Jurkat, Clone E6-1 (cell line): ENCODE measurements at places on chromosomes 3 and 15.

DNA sequence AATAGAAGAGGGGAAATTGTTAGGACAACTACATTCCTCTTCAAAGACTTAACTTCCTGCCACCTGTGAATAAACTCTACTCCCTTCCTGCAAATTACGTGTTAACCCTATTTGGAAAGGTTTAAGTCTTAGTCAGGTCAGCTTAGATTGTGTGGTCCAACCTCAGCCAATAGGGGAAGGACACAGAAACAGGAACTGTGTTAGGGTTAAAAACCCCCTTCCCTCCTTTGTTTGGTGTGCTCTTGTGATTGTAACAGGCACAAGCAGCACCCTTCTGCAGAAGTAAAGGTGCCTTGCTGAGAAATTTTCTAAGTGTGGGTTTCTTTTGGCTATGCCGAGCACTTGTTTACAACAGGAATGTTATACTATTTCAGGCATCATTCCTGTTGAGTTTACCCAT is 45.0 kb upstream of the FSTL1 start:
- DNase-seq: no peak

- no peak for DNase-seq
These were observed 55.6 kb downstream of the SMAD3 start for GRCh38 chr15:67120839-67121643.

DNA sequence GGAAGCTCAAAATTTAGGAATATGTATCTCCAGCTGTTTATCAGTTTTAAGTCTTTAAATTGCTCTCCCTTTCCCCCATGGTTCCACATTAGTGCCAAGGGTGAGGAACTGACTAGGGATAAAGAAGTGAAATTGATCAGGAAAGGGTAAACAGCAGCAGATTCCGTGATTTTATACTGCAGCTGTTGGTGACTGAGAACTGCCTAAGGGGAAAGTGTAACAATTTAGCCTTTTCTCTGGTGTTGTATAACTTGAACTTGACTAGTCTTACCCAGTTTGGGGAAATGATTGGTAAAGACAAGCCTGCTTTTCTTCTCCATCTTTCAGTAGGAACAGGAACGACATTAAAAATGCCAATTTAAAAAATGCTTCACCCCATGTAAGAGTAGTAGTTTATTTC is 5.0 kb downstream of the SPRED1 start:
- DNase-seq: no peak

DNA sequence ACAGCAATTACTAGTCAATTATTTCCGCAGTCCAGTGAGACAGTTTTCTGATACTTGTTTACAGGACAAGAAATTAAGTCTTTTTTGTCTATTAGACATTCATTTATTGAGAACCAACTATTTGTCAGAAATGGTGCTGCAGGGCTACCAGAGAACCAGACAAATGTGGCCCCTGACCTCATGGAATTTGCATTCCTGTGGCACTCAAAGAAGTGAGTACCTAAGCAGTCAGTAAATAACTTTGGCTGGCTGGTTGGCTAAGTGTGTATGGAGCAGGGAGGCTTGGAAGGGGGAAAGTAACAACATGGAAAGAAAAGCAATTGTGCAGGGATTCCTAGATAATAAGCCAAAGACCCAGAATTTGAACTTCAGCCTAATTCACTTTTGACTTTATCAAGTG is 837.0 kb upstream of the CFAP20DC start:
- no peak for DNase-seq

- no peak for DNase-seq
These were observed 161.6 kb upstream of the PDZRN3 start for GRCh38 chr3:73786321-73786807.

GRCh38 chr3:28850186-28850585 is 430.7 kb upstream of the RBMS3 start:
- no peak for DNase-seq

DNA sequence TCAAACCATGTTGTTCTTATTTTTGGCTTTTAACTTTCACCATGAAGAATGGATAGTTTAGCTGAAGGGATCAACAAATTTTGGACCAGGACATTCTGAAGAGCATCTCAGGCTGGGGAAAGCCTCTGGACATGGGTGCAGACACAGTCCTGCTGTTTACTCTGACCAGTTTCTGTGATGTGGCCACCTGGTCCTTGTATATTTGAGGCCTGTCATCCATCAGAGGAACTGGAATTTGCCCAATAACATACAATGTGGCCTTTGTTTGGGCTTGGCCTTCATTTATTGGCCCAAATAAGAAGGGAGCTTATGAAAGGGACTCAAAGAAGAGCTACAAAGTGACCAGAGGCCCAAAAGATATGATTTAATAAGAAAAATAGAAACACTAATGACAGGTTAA is 127.9 kb downstream of the MYRIP start:
- no peak for DNase-seq

GRCh38 chr15:71282076-71282475 is 166.8 kb downstream of the THSD4 start:
- DNase-seq: no peak

DNA sequence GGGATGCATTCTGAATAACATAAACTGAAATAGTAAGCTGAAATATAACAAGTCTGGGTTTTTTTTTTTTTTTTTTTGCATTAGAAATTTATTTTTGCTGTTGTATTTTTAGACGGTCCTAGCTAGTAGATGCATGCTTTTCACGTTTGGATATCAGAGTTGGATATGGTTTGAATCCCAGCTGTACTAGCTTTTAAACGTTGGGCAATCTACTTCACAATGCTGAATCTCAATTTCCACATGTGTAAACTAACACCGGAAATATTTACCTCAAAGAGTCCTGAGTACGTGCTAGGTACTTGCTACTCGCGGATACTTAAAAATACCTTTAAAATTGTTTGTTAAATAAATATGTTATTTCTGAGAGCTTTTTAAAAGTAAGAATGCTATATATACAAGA is 139.8 kb downstream of the BBX start:
- DNase-seq: no peak

DNA sequence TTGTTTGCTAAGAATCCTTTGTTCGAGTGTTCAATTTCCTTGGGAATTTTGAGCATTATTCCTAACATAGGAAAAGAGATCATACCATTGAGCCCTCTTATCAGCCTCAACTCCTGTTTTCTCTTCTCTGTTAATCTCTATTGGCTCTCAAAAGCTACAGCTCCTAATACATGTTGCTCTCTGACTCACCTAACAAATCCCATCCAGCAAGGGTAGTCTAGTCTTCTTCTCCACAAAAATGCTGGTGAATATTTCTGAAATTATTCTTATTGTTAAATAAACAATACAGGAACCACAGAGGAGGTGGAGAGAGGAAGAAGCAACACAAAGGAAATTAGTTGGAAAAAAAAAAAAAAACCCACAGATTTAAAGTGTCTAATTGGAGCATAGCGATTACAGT is 325.8 kb upstream of the NAALADL2 start:
- no peak for DNase-seq

- DNase-seq: no peak
These were observed 195.9 kb upstream of the TBC1D5 start for GRCh38 chr3:17938313-17938712.

GRCh38 chr3:121665488-121665887 is 4.8 kb upstream of the HCLS1 start:
- DNase-seq: no peak

DNA sequence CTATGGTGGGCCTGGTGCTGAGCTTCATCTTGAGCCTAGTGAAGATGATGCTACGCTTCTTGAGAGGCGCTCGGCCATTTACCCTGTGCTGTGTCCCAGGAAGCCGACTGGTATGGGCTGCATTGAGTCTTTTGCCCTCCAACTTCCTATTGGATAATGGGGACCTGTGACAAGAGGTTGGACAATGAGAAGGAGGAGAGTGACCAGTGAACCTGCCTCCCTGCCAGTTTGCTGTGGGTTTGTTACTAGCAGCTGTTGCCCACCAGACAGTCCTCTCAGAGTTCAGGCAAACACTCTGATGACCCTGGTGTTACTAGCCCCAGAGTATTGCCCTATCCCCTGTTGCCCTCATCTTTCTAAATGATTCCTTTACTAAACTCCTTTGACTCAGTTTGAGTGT is 99.6 kb upstream of the PFN2 start:
- no peak for DNase-seq

- DNase-seq: no peak
These were observed 169.2 kb downstream of the SQOR start for GRCh38 chr15:45804028-45804427.

DNA sequence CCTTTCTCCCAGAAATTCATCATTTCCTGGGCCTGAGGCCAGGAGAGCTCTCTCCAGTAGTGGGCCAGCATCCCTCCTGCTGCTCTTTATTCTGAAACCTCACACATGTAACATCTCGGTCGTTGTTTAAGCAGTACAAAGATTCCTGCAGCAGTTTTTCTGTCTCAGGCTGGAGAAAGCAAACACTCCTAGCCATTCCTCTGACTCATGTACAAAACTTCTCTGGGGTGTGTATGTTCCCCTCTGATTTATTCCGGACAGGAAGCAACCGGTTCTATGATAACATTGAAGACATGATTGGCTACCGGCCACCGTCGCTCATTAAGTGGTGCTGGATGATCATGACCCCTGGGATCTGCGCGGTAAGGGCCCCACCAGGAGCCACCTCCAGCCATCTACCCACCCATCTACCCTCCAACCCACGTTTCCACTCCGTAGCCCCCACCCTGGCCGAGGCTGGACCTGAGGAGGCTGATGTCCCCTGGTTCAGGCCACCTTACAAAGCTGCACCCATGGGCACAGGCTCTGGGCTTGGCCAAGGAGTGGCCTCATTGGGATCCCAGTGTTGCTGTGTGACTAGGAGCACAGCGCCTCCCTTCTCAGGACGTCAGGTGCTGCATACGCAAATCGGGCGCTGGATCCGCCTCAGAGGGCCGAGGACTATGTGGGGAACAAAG is 58.6 kb upstream of the SLC6A1 start:
- no peak for DNase-seq

DNA sequence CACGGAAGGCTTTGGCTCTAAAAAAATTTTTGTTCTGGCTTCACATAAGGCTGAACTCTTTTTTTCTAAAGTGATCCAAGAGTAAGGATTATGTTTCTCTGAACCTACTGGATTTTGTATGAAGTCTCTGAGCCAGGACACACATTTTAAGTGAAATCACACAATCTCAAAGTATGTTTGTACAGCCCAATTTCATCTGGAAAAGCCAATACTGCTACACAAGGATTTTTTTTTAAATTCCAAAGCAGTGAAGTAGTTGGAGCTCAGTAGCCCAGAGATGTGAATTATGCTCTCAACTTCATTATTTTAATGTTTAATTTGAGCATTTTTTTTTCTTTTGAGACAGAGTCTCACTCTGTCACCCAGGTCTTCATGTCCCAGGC is 243.9 kb downstream of the FAM43A start:
- no peak for DNase-seq

DNA sequence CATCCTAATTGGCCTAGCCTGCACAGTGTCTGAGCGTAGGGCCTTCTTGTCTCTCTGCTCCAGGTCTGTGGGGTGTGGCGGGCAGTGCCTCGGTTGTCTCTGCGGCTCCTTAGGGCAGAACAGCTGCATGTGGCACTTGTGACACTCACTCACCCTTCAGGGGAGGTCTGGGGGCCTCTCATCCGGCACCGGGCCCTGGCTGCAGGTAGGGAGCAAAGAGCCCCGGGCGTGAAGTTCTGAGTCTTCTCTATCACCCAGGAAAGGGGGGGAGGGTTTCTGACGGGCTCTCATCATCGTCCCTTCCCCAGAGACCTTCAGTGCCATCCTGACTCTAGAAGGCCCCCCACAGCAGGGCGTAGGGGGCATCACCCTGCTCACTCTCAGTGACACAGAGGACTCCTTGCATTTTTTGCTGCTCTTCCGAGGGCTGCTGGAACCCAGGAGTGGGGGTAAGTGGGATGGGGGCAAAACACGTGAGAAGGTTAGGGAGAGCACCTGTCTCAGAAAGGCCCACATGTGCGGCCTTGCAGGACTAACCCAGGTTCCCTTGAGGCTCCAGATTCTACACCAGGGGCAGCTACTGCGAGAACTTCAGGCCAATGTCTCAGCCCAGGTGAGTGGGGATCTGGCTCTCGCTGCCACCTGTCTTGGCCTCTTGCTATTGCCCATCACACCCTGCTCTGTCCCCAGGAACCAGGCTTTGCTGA is 2.6 kb downstream of the CHRD start:
- DNase-seq: no peak
